Naive thymus-derived CD8-positive, alpha-beta T cell (primary cell): ENCODE measurements at places on chromosomes 2 and 18.

- no peak for DNase-seq
These were observed 42.1 kb upstream of the SIGLEC15 start for GRCh38 chr18:45783097-45784075.

DNA sequence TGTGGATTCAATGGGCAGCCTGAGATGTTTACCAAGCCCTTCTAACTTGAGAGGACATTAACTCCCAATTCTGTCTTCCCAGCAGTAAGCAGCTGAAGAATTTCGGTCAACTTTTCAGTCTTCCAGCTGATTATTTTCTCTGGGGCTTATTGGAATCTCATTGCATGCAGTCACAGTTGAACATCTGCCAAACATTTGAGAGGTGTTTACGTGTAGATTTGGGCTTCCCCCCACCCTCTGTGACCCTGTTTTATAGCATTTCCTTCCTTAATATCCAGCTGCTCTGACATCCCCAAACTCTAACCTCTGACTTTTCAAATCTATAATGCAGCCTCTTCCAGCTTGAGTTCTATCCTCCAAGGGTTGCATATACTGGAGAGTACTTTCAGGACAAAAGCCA is 16.5 kb upstream of the VIT start:
- DNase-seq, result no peak

DNA sequence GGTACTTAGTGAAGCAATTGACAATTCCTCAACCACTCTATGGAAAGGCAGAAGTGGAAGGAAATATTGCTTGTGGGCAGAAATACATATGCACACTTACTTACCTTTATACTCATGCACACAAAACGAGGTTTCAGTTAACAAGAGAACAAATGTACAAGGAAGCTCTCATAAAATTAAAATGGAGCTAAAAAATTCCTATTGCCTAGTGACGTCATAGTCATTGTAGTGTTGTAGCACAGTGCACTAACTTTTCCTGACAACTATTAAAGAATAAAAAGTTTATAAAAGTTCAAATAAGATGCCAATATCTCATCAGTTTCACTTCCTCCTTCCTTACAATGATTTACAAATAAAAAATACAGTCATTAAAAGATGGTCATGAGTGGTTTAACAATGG is 1161.9 kb upstream of the NRXN1 start:
- DNase-seq, result no peak

DNA sequence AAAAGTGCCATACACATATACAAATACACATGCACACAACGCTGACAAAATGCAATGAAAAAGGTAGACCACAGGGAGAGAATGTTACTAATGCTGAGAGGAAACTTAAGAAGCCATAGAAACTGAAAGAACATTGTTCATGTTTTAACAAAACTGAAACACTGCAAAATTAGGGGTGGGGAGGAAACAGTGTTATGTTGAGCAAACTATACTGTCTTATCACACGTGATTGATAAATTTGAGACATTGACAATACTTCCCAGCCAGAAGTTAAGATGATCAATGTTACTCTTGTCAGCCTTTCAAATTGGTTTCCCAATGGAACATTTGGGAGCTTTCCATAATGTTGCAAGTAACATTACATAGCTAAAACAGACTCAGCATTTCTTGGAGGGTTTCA is 165.5 kb downstream of the L3MBTL4 start:
- DNase-seq, result no peak

GRCh38 chr2:54725343-54726099 is 2.1 kb downstream of the EML6 start:
- no peak for DNase-seq

GRCh38 chr2:184402381-184402780 is 195.9 kb upstream of the ZNF804A start:
- no peak for DNase-seq

- DNase-seq, result no peak
These were observed 4.7 kb upstream of the ECEL1 start for GRCh38 chr2:232492236-232492848.

DNA sequence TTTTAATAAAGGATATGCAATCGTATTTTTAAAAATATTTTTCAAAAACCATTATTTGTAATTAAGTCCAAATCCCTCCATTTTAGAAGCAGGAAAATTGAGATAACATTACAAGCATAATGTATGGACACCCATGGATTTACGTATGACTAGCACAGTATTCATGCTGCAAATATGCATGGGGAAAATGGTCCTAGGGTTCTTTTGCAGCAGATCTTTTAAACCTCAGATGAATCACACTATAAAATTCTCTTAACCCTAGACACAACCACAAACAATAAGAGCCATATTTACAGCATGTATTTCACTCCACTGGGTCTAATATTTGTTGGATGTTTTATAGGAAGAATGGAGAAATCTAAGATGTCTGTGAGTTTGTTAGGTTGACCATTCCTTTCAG is 453.4 kb downstream of the TGIF1 start:
- no peak for DNase-seq

- DNase-seq, result no peak
These were observed 99.6 kb downstream of the SGPP2 start for GRCh38 chr2:222523783-222524544.

- no peak for DNase-seq
These were observed 52.3 kb downstream of the ZNF521 start for GRCh38 chr18:25299426-25300300.
